T-cell (primary cell): ENCODE measurements at places on chromosomes 11 and 22.

DNA sequence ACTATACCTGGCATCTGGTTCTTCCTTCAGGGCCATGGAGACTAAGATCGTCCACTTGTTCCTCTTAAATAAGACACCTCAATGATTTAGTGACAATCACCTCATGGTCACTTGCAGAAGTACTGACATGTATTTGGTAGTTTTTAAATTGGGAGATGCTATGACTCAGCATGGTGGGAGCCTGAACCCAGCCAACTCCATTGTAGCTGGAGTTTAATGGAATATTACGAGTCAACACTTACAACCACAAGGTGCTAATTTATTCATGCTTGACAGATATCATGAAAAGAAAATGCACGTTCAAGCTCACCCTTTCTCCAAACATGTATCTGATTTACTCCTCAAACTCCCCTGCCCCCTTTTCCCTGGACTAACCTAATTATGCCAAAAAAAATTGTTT is 16.6 kb upstream of the APOL3 start:
- DNase-seq = no peak

DNA sequence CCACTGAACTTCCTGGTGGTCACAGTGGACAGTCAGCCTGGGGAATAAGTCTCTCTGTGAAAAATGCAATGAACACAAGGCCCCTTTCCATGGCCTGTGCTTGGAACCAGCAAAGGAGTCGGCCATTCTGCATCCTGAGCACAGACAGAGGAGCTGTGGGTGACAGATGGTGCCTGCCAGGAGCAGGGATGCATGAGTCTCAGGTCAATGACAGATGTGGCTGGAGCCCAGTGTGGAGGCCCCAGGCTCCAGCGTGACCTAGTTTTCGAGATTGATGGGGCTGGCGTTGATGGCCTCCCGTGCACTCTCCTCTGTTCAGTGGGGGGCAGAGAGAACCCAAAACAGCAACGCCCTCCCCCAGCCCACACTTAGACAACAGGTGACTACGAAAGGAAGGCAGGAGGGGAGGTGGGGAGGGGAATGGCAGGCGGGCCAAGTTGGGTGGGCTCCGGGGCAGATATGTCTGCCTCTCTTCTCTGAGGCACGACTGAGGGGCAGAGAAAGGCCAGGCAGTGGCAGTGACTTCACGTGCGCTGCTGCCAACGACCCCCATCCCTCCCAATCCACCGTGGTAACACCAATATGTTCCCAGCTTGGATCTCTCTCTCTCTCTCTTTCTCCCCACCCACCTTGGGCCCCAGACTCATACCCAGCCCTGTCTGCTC is 34.4 kb upstream of the CD5 start:
- DNase-seq = no peak

GRCh38 chr11:104678408-104678807 is 219.9 kb downstream of the CASP12 start:
- DNase-seq = no peak

DNA sequence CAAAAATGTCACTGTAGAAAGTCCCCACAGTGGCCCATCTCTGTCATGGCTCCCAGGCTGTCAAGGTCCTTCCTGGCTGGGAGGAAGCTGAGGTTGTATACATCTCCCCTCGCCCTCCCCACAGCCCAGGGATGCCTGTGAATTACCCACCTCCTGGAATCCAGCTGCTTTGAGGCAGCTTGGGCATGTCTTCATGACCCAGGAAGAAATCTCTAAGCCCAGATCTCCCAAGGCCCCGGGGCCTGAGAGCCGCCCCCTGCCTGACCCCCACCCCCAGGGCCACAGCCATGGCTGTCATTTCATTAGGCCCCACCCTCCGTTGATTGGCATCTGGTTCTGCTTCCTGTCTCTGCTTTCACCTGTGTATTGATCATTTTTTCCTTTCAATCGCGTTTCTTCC is 207.5 kb downstream of the TBC1D22A start:
- DNase-seq = no peak

DNA sequence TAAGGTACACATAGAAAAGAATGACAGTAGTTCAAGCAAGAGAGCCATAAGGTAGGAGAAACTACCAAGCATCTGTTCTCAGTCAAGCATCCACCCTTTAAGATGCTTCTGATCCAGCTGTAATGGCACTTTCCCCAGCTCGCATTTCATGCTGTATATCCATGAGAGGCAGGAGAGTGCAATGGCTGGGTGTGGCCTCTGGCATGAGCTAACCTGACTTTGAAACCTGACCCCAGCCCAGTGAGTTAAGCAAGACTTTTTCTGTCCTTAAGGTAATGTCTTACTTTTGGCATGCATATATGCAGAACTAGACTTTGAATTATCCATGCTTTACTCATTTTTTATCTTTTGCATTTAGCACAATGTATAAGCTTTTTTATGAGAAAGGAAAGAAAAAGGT is 79.8 kb upstream of the CNTN5 start:
- no peak for DNase-seq

GRCh38 chr22:46773076-46773475 is 10.6 kb downstream of the TBC1D22A start:
- no peak for DNase-seq

- DNase-seq = no peak
Measured at GRCh38 chr11:75277211-75277805, 36.7 kb downstream of the TPBGL start.

DNA sequence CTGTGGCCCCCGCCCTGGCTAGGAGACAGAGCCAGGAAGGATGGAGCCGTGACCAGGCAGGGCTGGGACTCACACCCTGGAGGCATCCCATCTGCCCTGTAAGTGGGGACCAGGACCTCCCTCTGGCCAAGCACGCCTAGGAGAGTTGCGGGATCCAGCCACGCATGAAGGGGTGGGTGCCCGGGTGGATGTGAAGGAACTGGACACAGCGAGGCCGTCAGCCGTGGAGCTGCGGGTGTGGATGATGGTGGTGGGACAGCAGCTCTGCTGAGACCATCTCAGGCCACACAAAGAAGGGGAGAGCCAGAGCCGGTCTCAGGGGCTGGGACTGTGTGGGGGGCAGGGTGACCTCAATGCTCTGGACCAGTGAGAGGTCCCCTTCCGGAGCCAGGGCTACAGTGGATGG is 746.4 kb downstream of the BRD1 start:
- DNase-seq = no peak

GRCh38 chr11:95140397-95141033 is 50.9 kb downstream of the ENDOD1 start:
- DNase-seq = no peak

DNA sequence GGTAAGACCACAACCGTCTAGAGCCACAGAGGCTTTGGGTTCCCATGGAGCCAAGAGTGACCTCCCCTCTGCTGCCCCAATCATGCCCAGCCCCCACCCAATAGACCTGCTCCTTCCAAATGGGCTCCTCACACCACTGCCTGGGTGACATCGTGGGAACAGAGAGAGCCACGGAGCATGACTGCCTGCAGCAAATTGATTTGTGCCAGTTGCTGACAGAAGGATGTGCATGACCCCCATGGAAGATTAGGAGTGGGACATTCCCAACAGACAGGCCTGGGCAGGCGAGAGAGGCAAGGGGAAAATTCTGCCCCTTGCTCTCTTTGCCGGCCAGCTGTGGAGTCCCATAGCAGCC is 88.5 kb downstream of the TENM4 start:
- DNase-seq = no peak

DNA sequence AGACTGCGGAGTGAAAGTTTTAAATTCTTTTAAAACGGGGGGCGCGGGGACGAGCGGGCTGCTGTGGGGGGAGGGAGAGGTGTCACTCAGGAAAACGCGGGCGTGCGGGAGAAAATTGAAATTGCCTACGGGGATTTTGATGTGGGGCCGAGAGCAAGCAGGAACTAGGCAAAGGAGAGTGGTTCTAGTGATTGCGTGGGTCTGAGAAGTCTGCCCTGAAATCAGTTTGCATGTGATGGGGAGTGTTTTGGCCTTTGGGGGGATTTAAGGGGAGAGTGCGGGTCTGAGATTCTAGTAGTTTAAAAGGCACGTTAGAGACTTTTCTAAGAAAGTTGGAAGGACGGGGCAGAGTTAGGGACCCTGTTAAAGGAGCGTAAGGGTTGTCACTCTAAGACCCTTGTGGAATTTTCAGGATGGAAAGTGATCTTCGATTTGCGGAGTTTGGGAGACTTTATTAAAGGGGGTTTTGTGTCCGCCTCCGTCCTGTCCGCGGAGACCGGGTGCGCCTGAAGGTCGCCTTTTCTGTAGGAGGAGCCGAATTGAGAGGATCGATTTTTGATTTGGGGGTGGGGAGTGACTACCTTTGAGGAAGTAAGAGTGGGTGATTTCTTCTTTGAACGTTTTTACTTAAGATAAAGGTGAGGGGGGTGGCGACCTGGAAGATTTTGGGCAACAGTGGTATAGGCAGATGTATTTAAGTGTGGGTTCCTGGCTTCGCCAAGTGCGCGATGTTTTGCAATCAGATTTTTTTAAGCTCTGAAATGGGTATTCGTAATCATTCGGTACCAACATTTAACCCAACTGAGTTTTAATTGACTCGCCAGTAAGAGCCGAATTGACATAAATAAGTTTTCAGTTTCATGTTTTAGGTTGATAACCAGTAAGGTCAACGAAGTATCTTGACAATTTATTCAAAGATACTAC is 1.1 kb downstream of the EED start:
- peak; percentile 13 for DNase-seq

GRCh38 chr22:30201945-30202344 is 44.6 kb downstream of the LIF start:
- DNase-seq = no peak

DNA sequence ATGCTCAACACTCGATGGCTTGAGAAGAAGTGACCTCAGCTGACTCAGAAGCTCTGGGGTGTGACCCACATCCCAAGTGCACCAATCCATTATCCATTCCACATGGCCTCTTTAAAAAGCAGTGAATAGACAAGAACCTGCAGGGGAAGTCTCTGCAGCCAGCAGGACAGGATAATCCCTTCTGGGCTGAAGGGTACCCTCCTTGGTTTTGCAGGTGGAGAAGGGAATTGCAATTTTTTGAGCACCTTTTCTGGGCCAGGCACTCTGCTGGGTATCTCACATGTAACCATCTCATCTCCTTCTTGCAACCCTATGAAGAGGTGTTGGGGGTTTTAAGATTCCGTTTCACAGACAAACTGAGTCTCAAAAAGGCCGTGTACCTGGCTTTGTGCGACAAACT is 76.6 kb downstream of the MYO18B start:
- DNase-seq = no peak

GRCh38 chr11:66259956-66260355 is 8.5 kb upstream of the RAB1B start:
- no peak for DNase-seq

DNA sequence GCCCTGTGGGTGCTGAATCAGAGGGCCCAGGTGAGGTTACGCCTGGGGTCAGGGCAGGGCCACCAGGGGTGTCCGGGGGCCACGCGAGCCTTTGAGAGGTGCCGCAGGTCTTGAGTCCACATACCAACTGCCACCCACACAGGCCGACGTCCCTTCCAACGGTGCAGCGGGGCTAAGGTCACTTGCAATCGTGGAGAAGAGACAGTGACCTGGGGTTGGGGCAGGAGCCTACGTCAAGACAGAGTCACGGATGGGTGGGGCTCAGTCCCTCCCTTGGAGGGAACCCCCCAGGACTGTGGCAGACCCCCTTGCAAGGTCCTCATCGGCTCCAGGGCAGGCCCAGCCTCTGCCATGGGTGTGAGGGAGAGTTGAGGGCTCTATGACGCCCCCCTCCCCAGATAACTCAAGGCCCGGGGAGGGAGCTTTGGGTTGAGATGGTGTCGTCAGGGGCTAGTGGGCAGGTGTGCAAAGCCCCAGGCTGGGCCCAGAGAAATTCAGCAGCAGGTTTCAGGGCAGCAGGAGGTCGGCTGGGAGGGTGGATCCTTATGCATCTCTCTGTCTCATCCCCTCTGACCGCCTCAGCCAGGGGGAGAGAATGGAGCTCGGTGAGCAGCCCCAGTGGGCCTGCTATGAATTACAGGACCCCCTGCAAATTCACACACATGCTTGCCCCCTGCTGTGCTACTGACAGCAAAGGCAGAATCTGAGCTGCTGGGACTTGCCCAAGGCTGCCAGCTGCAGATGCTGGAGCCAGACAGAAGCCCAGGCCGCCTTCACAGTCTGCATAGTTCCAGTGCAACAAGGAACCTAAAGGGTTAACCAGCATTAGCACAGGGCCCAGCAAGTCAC is 60.0 kb downstream of the MYEOV start:
- no peak for DNase-seq

DNA sequence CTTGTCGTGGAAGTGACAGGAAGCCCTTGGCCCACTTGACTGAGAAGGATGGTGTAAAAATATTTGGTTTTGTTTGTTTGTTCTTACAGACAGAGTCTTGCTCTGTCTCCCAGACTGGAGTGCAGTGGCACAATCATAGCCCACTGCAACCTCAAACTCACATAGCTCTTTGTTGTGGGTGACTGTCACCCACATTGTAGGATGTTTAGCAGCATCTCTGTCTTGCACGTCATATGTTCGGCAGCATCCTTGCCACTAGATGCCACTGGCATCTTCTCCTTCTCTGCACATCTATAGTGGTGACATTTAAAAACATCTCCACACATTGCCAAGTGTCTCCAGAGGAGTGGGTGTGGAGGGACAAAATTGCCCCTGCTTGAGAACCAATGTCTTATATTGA is 56.8 kb downstream of the PRR5L start:
- DNase-seq = peak; percentile 68

- DNase-seq = no peak
Measured at GRCh38 chr11:90434858-90435257, 212.0 kb upstream of the CHORDC1 start.

- DNase-seq = no peak
Measured at GRCh38 chr11:28756977-28757376, 648.8 kb downstream of the METTL15 start.

- DNase-seq = no peak
Measured at GRCh38 chr22:20724676-20725454, 49.0 kb upstream of the SERPIND1 start.

- DNase-seq = no peak
Measured at GRCh38 chr11:17506314-17506713, 29.7 kb upstream of the ABCC8 start.

GRCh38 chr11:86608251-86608799 is 64.1 kb downstream of the ME3 start:
- DNase-seq = peak; percentile 13

DNA sequence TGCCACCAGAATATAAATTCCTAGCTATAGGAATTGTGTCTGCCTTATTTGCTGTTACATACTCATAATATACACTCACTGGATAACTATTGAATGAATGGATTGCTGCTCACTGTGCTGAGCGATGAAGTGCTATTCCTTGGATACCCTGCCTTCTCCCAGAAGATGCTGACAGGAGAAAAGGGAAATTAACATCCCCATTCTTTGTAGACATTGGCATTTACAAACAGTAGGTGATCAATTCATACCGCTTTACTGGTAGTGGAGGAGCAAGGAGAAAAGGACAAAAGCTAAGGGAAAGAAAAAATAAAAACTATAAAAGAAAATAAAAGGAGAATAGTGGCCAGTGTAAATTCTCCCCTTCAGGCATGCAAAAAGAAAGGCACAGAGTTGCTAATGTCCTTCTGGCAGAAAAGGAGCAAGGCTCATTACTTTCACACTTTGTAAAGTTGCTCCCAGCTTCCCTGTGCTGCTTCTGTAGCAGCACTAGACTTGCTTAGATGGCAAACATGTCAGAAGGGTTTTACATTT is 183.0 kb downstream of the LUZP2 start:
- no peak for DNase-seq
